ENCODE measurements at places on chromosomes 13 and 19.

DNA sequence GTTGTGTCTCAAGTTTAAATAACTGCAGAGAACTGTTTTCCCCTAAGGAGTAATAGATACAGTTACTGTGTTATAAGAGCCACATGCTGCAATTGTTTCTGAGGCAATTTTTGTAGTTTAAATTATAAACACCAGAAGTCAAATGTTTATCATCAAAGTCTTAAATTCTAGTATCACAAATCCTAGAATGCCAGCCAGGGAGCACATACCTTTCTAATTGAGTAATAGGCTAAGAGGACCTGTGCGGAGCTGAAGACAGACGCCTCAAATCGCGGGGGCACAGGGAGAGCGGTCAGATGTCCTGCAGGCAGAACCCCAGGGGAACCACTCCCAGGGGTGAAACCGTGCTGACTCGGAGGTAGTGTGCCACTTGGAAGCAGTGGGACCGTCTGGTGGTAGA, 65.2 kb upstream of the TNFRSF19 start:
- peak; percentile 48 for DNase-seq

GRCh38 chr13:71089056-71089455, 777.9 kb downstream of the DACH1 start:
- no peak for DNase-seq

GRCh38 chr19:57651654-57651996, 17.1 kb upstream of the ZSCAN4 start:
- no peak for DNase-seq

DNA sequence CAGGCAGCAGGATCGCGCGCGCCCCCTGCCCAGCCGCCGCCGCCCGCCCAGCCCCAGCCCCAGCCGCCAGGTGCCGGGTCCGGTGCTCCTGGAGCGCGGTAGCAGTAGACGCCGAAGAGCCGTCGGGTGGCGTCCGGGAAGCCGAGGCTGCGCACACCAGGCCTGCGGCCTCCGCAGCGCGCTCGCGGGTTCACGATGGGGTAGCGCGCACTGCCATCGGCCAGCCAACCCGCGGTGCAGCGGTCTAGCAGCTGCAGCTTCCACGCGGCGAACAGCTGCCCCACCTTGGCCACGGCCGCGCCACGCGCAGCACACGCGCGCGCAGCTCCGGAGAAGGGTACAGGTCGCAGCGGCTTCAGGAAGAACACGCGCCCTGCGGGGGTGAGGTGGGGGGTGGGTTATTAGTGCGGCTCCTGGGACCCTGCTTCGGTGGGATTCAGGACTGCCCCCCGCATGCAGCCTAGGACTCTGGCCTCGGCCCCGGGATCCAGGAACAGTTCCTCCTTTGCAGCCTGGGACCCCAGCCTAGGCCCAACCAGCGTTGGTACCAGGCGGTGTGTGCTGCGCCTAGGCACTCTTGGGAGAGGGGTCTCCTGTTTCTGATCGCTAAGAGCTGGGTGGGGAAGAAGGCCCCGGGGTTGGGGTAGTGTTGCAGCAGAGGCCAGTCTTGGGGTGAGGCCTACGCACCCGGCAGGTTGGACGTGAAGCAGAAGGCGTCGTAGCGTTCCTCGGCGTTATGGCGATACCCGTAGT, 15.1 kb downstream of the TM6SF2 start:
- no peak for DNase-seq

- no peak for DNase-seq
These were observed 405.7 kb downstream of the KCNRG start for GRCh38 chr13:50420718-50421472.

DNA sequence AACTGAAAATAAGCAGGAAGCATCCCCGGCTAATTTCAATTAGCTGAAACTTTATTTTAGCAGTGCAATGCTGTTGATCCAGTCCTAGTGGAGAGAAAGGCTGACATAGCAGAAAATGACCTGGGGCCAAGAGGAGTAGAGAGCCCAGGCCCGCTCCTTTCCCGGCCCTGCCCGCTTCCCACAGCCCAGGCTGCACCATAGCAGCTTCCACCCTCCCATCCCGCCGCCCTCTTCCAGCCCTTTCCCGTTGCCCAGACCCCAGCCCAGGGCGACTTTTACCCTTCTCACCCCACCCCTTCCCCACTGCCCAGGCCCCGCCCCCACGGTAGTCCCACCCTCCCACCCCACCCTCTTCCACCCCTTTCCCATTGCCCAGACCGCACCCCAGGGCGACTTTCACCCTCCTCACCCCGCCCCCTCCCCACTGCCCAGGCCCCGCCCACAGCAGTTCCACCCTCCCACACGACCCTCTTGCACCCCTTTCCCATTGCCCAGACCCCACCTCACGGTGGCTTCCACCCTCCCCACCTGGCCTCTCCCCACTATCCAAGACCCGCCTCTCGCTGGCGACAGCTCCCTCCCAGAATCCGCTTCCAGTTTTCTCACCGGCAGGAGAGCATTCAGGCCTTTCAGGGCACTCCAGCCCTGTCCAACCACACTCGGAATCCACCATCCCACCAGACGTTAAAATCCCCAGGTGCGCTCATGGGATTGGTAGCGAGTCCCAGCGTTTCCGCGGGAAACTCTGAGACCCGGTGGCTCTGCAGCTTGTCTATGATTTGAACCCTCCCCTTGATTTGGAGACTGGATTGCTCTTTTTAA, 8.3 kb downstream of the ZNF160 start:
- DNase-seq, result no peak

DNA sequence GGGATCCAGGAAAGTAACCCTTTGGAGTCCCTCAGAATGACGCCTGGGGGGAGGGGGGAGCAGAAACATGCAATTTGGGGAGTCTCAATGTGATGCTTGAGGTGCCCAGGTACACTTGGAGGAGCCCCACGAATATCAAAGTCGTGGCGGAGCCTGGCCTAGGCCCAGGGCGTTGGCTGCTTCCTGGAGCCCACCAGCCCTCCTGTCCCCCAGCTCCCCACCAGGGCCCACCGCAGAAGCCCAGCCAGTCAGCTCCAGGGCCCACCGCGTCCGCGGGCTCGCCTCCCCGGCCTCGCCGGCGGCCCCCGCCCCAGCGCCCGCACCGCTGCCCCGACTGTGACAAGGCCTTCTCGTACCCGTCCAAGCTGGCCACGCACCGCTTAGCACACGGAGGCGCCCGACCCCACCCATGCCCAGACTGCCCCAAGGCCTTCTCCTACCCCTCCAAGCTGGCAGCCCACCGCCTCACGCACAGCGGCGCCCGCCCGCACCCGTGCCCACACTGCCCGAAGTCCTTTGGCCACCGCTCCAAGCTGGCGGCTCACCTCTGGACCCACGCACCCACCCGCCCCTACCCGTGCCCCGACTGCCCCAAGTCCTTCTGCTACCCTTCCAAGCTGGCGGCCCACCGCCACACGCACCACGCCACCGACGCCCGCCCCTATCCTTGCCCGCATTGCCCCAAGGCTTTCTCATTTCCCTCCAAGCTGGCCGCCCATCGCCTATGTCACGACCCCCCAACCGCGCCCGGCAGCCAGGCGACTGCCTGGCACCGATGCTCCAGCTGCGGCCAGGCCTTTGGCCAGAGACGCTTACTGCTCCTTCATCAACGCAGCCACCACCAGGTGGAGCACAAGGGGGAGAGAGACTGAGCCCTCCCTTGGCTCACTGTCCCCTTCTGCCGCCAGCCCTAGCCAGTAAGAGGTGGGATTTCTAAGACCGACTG, 2.1 kb downstream of the ZNF575 start:
- peak; percentile 82 for DNase-seq

DNA sequence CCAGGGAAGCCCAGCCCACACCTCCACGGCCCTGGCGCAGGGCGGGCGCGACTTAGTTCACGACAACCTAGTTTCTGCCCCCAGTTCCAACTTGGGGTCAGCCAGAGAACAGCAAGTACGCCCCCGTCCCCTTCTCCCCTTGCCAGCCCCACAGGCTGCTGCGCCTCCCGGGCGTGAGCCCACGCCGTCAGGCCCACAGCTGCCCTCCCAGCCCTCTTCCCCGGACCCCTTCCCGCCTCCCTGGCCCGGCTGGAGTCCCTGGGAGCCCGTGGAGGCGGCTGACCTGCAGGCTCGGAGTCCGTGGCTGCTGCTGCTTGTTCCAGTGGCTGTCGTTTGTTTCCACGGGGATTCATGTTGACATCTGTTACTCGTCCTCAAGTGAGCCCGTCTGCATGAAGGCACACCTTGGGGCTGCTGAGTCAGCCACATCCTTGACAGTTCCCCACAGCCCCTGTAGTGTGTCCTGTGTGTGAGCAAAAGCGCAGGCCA, 86.0 kb downstream of the ATP11A start:
- no peak for DNase-seq

- DNase-seq, result no peak
These were observed 1.1 kb upstream of the WTIP start for GRCh38 chr19:34480491-34480890.

- DNase-seq, result peak; percentile 39
These were observed 7.9 kb downstream of the LIPE start for GRCh38 chr19:42419309-42419708.

DNA sequence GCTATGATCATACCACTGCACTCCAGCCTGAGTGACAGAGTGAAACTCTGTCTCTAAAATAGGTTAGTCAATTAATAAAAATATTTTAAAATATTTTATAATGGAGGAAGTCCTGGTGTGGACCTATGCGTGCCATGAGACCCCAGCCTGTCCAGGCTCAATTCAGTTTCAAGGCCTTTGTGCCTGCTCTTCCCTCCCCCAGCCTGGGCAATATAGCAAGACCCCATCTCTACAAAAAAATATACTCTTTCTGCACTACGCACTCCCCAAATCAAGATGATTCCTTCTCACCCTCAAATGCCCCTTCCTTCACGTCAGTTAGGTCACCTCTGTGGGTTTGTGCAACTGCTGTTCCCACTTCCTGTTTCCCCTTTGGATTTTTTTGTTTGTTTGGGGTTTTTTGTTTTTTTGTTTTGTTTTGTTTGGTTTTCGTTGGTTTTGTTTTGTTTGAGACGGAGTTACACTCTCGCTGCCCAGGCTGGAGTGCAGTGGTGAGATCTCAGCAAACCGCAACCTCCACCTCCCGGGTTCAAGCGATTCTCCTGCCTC, 1.4 kb upstream of the HSH2D start:
- no peak for DNase-seq

- DNase-seq, result no peak
These were observed 62.9 kb downstream of the RASA3 start for GRCh38 chr13:114069376-114070097.

DNA sequence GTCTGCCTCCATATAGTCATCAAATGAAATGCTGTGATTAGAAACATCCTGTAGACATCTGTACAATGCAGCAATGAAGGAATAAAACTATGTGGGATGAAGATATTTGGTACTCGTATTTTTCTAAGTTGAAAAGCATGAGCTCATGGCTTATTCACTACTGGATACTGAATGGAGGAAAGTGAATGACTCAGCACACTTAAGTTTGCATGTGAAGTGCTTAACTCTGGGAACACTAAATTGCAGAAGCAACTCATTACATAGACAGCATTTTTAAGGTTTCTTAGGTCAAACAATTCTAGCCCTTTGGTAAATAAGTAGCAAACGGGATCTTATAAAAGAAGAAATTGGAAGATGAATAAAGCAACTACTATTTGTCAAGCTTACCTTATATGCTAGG, 429.0 kb upstream of the MIR17HG start:
- DNase-seq, result no peak

GRCh38 chr13:44197791-44198770, 175.5 kb upstream of the SERP2 start:
- DNase-seq, result no peak

DNA sequence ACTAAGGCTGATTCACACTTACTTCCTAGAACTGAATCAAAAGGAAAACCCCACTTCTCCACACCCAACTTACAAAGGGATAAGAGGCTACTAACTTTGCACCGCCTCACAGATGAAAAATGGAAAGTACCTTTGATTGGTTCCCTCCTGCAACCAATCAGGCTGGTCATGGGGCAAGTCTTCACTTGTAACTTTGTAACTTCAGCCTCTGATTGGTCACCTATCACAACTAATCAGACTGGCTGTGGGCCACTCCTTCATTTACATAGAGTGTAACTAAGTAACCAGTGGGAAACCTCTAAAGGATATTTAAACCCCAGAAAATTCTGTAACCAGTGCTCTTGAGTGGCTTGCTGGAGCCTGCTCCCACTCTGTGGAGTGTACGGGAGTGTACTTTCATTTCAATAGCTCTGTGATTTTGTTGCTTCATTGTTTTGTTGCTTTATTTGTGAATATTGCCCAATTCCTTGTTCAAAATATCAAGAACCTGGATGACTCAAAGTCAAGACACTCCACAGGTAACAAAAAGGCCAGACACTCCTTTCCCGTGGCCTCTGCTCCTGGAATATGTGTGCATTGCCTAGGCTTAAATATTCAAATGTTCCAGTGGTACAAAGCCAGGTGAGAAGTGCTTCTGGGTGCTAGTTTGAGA, 50.5 kb downstream of the RFC3 start:
- DNase-seq, result no peak

- DNase-seq, result no peak
These were observed 530.6 kb upstream of the SPRY2 start for GRCh38 chr13:80871481-80871880.

DNA sequence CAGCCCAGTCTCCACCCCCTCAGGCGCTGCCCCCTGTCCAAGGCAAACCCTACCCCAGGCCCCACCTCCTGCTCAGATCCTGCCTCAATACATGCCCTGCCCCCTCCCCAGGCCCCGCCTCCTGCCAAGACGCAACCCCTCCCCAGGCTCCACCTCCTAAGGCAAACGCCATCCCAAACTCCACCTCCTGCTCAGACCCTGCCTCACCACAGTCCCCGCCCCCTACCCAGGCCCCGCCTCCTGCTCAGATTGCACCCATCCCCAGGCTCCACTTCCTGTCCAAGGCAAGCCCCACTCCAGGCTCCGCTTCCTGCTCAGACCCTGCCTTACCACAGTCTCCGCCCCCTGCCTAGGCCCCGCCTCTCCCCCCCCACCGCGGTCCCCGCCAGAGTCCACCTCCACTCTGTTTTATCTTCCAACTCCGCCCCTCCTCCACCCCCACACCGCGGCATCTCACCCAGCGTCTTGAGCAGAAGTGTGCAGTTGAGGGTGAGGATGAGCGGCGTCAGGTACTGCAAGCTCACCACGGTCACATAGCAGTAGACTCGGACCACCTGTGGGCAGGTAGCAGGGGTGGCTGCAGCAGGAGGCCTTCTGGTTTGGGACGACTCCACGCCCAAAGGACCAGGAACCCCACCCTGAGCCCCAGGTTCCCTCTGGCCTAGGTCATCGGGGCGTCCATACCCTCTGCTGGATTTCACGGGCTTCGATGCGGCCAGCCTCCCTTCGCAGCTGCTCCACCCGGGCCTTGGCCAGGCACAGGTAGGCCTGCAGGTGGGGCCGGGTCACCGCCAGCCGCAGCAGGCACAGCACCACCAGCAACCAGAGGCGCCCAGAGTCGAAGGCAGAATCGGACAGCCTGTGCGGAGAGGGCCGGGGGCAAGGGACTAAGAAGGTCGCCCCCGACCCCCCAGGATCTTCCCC, 17.7 kb downstream of the TMEM161A start:
- peak; percentile 67 for DNase-seq

GRCh38 chr13:73492811-73493210, 434.0 kb downstream of the KLF5 start:
- no peak for DNase-seq

- peak; percentile 79 for DNase-seq
These were observed 11.9 kb upstream of the AXL start for GRCh38 chr19:41206926-41207750.
